ENCODE measurements at places on chromosomes 5 and 9.

DNA sequence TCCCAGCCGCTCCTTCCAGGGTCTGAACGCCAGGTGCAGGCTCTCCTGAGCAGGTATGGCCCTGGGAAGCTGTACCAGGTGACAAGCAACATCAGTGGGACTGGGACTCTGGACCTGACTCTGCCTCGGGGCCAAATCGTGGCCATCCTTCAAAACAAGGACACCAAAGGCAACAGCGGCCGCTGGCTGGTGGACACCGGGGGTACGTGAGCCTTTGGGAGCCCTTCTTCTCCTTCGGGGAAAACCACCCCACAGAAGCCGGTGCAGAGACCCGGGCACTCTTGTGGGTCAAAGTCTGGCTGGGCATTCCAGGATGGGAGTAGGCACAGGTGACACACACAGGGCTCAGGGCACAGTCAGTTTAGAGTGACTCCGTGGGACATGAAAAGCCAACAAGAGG lies 45.8 kb downstream of the ARHGEF37 start:
- no peak for DNase-seq

DNA sequence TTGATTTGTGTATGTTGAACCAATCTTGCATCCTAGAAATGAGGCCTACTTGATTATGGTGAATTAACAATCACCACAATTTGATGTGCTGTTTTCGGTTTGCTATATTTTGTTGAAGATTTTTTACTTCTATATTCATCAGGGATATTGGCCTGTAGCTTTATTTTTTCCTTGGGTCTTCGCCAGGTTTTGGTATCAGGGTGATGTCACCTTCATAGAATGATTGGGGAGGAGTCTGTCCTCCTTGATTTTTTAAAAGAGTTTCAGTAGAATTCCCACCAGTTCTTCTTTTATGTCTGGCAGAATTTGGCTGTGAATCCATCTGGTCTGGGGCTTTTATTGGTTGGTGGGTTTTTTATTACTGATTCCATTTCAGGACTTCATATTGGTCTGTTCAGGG lies 115.2 kb downstream of the CPLANE1 start:
- DNase-seq: peak; percentile 5

- peak; percentile 83 for DNase-seq
These were observed 121.0 kb upstream of the RGS7BP start for GRCh38 chr5:64384765-64385164.

DNA sequence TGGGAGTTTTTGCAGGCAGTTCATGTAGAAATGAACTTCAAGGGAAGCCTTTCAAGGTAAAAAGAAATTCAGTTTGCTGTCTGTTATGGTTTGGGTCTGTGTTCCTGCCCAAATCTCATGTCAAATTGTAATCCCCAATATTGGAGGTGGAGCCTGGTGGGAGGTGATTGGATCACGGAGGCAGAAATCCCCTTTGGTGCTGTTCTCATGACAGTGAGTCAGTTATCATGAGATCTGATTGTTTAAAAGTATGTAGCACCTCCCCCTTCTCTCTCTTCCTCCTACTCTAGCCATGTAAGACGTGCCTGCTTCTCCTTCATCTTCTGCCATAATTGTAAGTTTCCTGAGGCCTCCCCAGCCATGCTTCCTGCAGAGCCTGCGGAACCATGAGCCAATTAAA lies 341.4 kb downstream of the ARHGEF28 start:
- DNase-seq: no peak

GRCh38 chr5:78983601-78984438 lies 1.3 kb downstream of the ARSB start:
- DNase-seq: peak; percentile 65

- DNase-seq: no peak
These were observed 107.6 kb downstream of the GRIA1 start for GRCh38 chr5:153598099-153598498.

Data from kidney glomerular epithelial cell (primary cell).